ENCODE measurements at places on chromosomes 7 and 10.
A peak's percentile ranks its signal among the peaks of the same experiment; 100 is the strongest.

- peak; percentile 47 for DNase-seq
These were observed 74.1 kb downstream of the ADD3 start for GRCh38 chr10:110081911-110082310.

GRCh38 chr7:92108821-92109220 lies 25.5 kb downstream of the CYP51A1 start:
- DNase-seq, result no peak

DNA sequence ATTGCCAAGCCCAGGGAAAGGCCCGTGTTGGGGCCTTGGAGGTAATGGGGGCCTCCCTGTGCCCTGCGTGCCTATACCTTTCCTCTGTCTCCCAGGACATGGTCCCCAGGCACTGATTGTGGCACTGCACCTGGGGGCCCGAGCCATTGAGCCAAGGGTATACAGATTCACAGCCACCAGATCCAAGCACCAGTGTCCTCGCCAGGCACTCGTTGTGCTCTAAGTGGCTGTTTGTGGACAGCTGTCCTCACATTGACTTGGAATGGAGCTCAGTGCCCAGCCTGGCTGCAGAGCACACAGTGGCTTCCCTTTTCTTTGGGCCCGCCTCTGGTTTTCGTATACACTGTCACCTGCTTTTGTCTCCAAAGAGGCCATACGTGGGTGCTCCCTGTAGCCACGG lies 72.0 kb upstream of the BTBD16 start:
- peak; percentile 23 for DNase-seq

DNA sequence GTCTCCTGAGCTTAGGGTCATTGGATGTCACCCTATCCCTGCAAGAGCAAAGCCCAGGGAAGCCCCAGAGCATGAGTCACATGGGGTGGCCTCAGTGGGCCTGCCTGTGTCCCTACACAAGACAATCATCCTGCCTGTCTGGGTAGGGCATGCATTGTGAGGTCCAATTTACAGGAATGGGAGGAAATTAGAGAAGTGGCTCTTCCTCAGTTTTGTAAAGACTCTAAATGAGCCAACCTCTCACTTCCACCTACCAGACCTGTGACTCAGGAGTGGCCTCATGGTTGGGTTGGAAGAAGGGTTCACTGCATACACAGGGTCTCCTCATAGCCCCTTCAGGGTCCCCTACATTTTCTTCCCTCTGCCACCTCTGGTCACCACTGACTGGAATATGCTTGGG lies 43.6 kb upstream of the SMNDC1 start:
- no peak for DNase-seq

DNA sequence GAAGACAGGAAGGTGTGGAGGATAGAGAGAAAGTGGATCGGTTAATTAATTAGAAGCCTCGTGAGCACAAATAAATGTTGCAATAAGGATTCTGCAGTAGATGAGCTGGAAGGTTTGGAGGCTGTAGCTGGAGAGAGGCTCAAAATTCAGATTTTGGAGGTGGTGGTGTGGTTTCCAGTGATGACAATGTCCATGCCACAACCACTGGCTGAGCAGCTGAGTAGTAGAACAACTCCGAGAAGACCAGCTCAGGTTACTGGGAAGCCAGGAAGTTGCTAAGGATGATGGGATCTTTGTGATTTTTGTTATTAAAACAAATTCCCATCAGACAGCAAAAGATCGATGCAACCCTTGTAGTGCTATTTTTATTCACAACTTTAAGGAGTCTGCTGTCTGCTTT lies 7.7 kb downstream of the SLC26A4 start:
- no peak for DNase-seq

GRCh38 chr7:134407311-134407710 lies 51.6 kb downstream of the AKR1B1 start:
- DNase-seq, result no peak

DNA sequence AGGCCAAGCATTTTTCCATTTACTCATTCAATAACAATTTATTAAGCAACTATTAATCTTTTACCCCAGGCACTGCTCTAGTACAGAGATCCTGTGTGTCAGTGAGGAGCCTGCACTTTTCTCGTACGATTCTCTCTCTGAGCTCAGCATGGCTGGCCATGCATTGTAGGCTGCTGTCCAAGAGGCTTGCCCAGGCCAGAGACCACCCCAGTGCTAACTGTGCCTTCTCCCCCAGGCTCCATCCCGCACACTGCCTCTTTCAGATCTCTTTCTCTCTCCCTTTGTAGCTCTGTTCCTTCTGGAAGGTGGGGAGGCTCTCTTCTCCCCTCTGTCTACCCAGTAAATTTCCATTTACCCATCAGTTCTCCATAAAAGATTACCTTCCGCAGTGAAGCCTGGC lies 101.0 kb upstream of the IKZF1 start:
- no peak for DNase-seq

- no peak for DNase-seq
These were observed 53.7 kb upstream of the TMEM248 start for GRCh38 chr7:66867198-66867790.

DNA sequence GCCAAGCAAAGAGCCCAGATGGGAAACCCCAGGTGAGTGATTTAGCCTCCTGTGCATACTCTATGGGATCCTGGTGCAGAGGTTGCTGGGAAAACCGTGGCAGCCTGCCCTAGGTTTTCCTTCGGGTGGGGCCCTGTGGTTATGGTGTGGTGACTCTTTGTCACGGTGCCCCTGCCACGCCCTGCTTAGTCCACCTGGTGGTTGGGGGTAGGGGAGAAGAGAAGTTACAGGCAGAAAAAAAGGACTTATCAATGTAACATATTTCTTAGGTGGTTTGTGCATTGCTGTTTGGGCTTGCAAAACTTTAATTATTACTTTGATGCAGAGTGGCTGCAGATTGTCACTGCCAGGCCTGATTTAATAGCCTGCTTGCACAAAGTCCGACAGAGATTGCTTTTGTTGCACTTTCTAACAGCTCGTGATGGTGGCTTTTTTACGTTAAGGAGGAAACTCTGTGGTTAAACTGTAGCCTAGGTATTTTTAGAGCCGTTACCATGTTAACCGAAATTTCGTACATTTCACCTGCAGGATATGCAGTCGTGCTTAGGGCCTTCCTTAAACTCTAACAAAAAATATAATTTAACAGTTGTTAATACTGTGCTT lies 197.4 kb downstream of the RNLS start:
- peak; percentile 27 for DNase-seq

GRCh38 chr10:132654708-132655661 lies 117.4 kb downstream of the INPP5A start:
- no peak for DNase-seq

GRCh38 chr7:134730411-134730829 lies 49.0 kb upstream of the CALD1 start:
- no peak for DNase-seq

DNA sequence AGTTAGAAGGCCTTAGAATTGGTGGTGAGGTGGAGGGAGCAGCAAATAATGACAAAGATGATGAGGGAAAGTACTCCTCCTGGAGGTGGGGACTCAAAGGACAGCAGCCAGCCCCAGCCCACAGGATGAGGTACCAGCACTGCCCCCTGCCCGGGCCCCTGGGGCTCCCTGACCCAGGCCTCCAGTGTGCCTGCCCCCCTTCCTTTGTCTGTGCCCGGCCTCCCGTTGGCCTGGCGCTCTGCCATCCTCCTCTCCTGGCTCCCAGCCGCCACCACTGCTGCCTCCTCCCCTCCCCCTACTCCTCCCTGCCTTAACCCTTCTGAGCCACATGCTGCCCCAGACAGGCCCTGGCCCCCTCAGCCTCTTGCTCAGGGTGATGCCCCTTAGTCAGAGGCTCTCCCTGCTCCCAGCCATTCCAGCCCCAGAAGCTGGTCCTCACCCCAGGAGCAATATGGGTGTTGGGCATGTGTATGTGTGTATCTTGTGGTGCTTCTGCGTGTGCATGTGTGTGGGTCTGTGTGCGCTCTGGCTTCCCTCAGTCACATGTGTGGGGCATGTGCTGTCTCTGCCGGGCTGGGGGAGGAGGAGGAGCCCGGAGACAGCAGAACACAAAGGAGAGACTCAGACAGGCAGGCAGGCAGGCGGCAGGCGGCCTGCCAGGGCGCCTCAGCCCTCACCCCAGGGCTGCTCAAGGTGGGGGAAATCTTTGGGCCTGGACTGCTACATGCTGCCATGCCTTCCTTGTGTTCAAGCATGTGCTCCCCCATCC lies 2.6 kb downstream of the LDB1 start:
- peak; percentile 85 for DNase-seq

DNA sequence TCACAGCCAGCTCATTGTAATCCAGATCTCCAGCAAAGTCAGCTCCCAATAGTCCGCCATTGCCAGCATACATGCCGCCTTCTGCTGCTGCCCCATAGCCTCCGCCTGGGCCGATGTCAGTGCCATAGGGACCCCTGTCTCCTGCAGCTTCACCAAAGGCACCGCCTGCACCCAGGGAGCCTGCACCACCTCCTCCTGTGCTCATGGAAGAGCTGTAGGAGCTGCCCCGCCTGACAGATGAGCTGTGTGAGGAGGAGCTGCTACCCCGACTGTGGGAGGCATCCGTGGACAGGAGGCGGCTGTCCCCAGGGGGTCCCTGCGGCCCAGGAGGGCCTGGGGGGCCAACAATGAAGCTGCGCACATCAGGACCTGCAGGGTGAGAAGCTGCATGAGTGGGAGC lies 51.7 kb downstream of the COL17A1 start:
- DNase-seq, result no peak

DNA sequence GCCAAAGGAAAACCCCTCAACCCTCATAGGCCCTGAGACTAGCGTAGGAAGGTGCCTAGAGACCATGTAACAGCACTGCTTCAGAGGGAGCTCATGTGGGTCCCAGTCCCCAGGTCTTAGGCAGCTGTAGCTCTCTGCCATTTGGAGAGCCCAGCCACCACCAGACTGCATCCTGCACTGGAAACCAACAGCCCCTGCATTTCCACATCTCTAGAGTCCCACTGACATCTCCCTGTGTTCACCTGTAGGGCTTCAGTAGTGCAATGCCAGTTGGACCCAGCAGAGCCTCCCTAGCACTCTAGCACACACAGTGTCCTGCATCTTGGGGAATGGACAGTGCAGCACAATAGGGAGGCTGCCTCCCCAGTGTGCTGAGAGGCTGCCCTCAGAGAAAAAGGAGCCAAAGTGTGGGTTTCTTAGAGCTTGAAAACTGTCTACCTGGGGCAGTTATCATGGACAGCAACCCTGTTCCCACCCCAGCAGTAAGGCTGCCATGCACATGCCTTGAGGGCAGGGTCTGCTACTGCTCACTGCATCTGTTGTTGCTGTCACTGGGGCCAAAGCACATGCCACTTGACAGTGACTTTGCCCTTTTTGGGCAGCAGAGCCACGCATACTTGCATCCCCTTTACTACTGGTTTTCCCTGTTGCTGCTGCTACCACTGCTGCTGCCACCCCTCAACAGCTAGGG lies 46.7 kb upstream of the ANTXRL start:
- no peak for DNase-seq

GRCh38 chr10:90403211-90404000 lies 454.4 kb downstream of the HTR7 start:
- no peak for DNase-seq

DNA sequence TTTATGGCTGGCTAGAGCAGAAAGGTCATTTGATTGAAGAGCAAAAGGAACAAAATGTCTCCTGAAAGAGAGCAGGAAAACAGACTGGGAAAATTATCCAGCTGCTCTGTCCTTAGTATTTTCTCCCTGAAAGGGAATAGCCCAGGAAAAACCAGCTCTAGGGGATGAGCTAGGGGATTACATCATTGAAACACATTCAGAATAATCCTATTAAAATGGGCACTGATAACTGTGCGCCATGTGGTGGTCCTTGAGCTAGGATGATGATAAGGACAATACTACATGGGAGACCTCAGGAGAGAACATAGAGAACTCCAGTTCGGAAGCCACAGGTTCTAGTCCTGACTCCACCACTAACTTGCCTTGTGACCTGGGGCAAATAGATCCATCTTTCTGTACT lies 873.8 kb downstream of the TYW1 start:
- no peak for DNase-seq

- DNase-seq, result no peak
These were observed 103.0 kb upstream of the LRRTM3 start for GRCh38 chr10:66822801-66823200.

DNA sequence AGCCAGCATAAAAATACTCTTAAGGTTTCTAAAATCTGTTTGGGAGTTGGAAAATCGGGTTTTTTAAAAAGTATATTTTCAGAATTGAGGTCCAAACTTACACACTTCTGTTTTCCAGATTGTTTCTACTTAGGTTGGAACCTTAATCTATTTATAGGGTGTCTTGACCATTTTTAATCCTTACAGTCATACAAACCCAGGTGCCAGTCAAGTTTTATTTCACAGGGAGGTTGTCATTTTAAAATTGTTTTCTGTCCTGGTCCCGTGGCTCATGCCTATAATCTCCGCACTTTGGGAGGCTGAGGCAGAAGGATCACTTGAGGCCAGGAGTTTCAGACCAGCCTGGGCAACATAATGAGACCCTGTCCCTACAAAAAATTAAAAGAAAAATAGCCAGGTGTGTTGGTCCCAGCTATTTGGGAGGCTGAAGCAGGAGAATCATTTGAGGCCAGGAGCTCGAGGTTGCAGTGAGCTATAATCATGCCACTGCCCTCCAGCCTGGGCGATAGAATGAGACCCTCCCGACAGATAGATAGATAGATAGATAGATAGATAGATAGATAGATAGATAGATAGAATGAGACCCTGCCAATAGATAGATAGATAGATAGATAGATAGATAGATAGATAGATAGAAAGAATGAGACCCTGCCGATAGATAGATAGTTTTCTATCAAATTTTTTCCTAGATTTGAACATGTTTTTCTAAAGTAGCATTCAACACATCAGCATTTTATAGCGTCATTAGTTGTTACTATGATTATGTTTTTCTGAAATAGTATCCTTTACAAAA lies 47.3 kb upstream of the NCF1 start:
- no peak for DNase-seq

DNA sequence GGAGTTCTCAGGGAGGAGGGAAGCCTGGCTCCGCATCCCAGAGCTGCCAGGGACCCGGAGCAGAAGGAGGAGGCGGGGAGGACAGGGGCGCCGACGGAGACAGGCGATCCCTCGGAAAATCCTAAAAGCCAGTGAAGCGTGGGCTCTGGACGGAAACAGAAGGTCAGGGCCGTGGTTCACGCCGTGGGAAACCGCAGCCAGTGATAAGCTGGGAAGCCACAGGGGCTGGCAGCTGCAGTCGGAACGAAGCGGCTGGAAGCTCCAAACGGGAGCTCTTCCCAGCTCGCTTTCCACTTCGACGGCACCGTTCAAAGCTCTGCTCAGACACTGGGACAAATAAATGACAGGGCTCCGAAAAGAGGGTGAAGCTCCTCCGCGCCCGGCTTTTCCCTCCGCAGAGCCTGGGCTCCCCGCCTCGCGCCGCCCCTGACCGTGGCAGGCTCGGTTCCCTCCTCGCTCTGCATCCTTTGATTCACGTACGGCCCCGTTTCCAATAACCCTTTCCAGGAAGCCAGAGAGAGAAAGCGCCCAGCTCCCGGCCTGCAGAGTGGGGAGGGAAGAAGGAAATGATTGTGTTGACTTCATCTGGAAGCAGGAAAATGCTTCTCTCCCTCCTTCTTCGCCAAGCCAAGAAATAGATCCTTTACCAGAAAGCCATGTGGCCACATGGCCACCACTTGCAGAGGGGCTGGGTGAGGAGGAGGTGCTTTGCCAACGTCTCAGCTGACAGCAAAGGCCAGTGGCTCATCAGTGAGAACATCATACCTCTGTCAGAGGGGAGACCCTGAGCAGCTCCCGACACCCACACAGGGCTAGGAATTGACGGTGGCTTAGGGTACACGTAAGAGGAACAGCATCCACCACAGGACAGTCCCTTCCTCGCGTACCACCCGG lies 57.4 kb downstream of the ADRB1 start:
- no peak for DNase-seq

Data from NCI-H2081 (cell line).